ENCODE measurements at places on chromosomes 2 and 18. TPM values are rescaled to one million over a fixed set of nuclear protein-coding genes. Genes with fewer than 3 reads are reported as not detected.

DNA sequence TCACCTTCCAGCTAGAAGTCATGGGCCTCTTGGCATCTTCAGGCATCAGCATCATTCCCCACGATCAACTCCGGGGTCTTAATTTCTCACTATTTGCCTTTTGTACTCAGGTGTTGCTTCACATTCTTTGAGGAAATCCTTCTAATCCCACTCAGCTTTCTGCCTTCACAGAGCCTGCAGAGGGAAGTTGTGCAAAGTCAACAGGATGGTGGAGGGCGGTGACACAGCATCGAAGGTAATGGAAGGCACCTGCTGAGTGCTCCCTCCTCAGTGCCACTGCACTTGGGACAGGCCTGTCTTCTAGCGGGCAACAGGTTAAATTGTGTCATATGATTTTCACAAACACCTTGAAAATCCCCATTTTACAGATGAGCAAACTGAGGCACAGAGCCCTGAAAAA lies 164.0 kb downstream of the EN1 start:
- H3K27ac ChIP-seq = no peak overlapping the region
- no peak overlapping the region for H3K4me3 ChIP-seq
- peaks cover 14% of the 10 kb centered on the region for H3K27me3 ChIP-seq
- no peaks in the 10 kb centered on the region for H3K36me3 ChIP-seq
- no peaks in the 10 kb centered on the region for H3K4me1 ChIP-seq
- no peak for DNase-seq

Gene ADD2
- 9.3 TPM for total RNA-seq

Gene SH3RF3
- total RNA-seq = 15.1 TPM

- no peak overlapping the region for H3K27ac ChIP-seq
- no peak for DNase-seq
- H3K36me3 ChIP-seq = no peaks in the 10 kb centered on the region
- no peaks in the 10 kb centered on the region for H3K4me1 ChIP-seq
- peaks cover 29% of the 10 kb centered on the region for H3K27me3 ChIP-seq
- no peak overlapping the region for H3K4me3 ChIP-seq
Measured at GRCh38 chr2:227016894-227017293, 147.1 kb downstream of the COL4A4 start.

Gene PKDCC
- total RNA-seq = not detected

- no peak for DNase-seq
- H3K4me3 ChIP-seq = no peak overlapping the region
- no peaks in the 10 kb centered on the region for H3K27me3 ChIP-seq
- H3K4me1 ChIP-seq = no peaks in the 10 kb centered on the region
- no peak overlapping the region for H3K27ac ChIP-seq
- H3K36me3 ChIP-seq = no peaks in the 10 kb centered on the region
Measured at GRCh38 chr2:140275427-140275826, 1495.2 kb upstream of the NXPH2 start.

GRCh38 chr18:1048032-1048431 lies 143.4 kb downstream of the ADCYAP1 start:
- DNase-seq = no peak
- no peak overlapping the region for H3K4me3 ChIP-seq
- no peaks in the 10 kb centered on the region for H3K4me1 ChIP-seq

DNA sequence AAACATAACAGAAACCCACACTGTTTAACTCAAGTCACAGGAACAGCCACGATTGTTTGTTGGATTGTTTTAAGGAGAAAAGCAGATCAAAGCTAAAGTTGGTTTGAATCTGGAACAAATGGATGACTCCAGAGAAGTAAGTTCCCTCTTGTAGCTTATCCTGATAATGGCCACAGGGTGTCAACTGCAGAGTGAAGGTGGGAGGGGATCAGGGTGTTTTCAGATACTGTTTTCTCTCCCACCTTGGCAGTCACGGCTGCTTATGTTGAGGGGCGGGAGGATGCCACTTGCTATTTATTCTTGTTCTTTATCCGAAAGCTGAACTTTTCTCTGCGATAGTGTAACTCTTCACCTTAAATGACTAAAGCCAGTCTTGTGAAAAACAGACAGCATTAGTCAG lies 36.5 kb upstream of the INPP4A start:
- no peak overlapping the region for H3K4me3 ChIP-seq
- no peak overlapping the region for H3K27ac ChIP-seq
- no peaks in the 10 kb centered on the region for H3K27me3 ChIP-seq
- H3K4me1 ChIP-seq = peaks cover 6% of the 10 kb centered on the region
- no peaks in the 10 kb centered on the region for H3K36me3 ChIP-seq

Gene SIX3
- not detected for total RNA-seq

GRCh38 chr2:120203251-120204021 lies 19.8 kb downstream of the TMEM185B start:
- DNase-seq = no peak
- no peak overlapping the region for H3K27ac ChIP-seq
- no peaks in the 10 kb centered on the region for H3K36me3 ChIP-seq
- no peaks in the 10 kb centered on the region for H3K4me1 ChIP-seq
- no peaks in the 10 kb centered on the region for H3K27me3 ChIP-seq

DNA sequence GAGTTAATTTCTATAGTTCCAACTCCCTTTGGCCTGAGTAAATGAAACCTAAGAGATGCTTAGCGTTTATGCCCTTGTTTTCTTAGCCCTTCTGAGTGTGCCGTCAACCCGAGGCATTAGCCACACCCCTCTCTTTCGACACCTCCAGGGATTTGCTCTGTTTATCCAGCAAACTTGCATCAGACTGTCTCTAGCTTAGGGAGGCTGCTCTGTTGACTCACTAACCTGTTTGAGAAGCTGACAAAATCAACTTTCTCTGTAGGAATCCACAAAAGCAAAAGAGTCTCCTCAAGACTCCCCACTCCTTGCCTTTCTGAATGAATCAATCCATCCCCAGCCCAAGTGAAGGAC lies 317.6 kb downstream of the TNS1 start:
- DNase-seq = no peak
- no peak overlapping the region for H3K27ac ChIP-seq
- peaks cover 5% of the 10 kb centered on the region for H3K4me1 ChIP-seq

DNA sequence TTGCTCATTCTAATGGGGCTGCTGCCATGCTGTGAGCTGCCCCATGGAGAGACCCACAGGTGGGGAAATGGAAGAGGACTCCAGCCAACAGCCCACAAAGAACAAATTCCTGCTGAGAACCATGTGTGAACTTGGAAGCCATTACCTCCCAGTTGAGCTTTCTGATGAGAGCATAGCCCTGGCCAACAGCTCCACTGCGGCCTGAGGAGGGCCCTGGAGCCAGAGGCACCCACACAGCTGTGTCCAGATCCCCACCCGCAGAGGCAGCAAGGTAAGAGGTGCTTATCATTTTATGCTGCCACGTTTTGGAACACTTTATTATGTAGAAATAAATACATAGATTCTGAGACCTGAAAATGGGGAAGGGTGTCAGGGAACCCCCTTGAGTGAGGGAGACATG lies 44.2 kb upstream of the OTOS start:
- no peak overlapping the region for H3K4me3 ChIP-seq
- H3K27me3 ChIP-seq = peaks cover 14% of the 10 kb centered on the region
- H3K36me3 ChIP-seq = peaks cover 4% of the 10 kb centered on the region
- DNase-seq = no peak

DNA sequence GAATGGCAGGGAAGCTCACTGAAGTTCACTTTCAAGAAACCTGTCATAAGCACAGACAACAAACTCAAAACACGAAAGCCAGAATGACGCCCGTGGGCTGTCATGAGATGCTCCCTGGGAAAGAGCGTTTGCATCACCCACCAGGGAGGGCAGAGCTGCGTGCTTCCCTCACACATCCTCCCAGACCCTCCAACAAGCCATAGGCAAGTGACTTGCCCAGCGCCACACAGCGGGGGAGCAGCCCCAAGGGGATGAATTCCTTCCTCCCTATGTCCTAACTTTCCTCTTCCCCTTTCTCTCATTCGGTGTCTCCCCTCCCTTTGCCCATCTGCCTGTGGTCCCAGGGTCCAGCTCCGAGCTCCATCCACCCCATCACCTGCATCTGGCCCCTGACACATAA lies 10.7 kb downstream of the BIN1 start:
- DNase-seq = no peak
- no peaks in the 10 kb centered on the region for H3K27me3 ChIP-seq
- H3K36me3 ChIP-seq = no peaks in the 10 kb centered on the region
- no peak overlapping the region for H3K27ac ChIP-seq
- H3K4me1 ChIP-seq = peaks cover 17% of the 10 kb centered on the region

GRCh38 chr2:37858400-37858711 lies 66.7 kb upstream of the RMDN2 start:
- H3K36me3 ChIP-seq = peaks cover 5% of the 10 kb centered on the region
- no peak for DNase-seq
- no peak overlapping the region for H3K4me3 ChIP-seq

GRCh38 chr2:55966401-55967118 lies 43.0 kb upstream of the EFEMP1 start:
- H3K4me1 ChIP-seq = no peaks in the 10 kb centered on the region
- no peaks in the 10 kb centered on the region for H3K36me3 ChIP-seq
- DNase-seq = no peak
- H3K4me3 ChIP-seq = no peak overlapping the region
- H3K27me3 ChIP-seq = peaks cover 12% of the 10 kb centered on the region

DNA sequence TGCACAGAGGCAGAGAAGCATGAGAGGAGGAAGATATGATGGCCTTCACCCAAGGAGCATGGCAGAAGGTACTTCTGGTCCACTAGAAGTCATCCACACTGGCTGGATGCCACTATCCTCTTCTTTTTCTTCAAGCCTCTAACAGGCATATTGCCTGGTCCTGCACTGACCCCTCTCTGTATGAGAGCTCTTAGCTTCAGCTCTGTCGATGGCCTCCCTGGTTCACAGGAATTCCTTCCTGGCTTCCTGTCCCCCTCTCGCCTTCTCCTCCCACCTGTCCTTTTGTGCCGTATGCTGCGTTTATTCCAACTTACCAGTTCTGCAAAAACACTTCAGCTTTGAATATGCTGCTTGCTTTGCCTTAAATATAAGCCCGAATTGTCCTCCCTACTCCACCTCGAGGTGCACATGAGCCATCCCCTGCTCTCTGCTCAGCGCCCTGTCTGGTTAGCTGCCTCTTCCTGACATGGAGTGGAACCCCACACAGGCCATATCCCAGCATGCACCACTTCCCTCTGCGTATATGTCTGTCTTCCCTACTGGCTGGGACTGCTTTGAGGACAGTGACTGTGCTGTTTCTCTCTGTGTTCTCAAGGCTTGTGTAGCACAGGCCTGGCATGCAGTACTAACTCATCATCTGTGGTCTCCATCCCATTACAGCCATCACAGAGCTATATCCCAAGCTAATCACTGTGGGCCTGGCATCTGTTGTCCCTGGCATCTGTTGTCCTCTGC lies 474.9 kb downstream of the EIPR1 start:
- no peak for DNase-seq
- H3K27ac ChIP-seq = no peak overlapping the region
- no peak overlapping the region for H3K4me3 ChIP-seq
- peaks cover 3% of the 10 kb centered on the region for H3K27me3 ChIP-seq
- peaks cover 20% of the 10 kb centered on the region for H3K4me1 ChIP-seq
- H3K36me3 ChIP-seq = no peaks in the 10 kb centered on the region

DNA sequence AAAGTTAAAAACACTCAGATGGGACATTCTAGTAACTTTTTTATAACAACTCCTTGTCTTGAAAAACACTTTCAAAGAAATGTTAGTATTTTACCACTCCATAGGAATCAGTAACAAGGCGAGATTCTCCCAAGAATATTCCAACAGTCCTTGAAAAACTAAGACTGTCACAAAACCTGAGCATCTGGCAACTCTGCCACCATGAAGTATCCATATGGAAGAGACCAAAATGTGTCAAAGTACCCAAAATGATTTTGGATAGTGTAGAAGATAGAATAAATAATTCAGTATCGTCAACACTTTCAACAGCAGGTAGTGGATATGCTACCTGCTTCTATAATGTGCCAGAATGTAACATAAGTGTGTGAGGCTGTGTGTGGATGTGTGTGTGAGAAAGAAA lies 361.8 kb downstream of the ZEB2 start:
- no peak overlapping the region for H3K27ac ChIP-seq
- no peak overlapping the region for H3K4me3 ChIP-seq
- H3K4me1 ChIP-seq = no peaks in the 10 kb centered on the region
- no peak for DNase-seq
- peaks cover 5% of the 10 kb centered on the region for H3K36me3 ChIP-seq

GRCh38 chr2:9060819-9061218 lies 57.3 kb upstream of the MBOAT2 start:
- H3K27ac ChIP-seq = no peak overlapping the region
- no peak for DNase-seq
- H3K27me3 ChIP-seq = peaks cover 19% of the 10 kb centered on the region
- no peak overlapping the region for H3K4me3 ChIP-seq

DNA sequence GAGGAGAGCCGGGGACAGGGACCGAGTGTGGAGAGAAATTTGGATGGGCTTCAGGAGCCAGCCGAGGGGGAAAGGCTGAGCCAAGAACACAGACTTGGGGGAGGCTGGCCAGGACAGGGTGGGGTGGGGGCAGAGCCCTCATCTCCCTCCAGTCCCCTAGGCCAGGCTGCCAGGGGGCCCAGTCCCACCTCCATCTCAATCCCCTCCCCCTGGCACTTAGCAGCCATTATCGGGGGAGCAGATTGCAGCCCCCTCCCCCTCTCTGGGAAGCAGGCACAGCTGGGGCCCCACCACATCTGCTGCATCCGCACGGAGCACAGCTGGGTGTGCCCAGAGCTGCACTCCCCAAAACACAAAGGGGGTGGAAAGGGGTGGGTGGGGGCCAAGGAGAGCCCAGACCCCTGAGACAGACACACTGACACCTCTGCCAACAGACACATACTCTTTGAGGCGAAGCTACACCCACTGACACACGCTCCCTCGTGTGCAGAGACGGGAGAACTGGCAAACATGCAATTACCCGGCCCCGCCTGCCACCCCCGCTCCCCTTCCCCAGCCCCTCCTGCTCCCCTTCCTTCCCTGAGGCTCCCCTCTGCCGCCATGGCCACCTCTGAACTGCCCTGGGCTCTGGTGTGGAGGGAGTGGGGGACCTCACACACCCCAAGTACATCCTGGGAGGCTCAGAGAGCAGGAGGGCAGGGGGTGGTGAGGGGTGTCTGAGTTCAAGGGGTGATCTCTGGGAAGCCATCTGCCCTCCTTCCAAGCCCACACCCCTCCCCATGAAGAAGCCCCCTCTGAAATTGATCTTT lies 5.1 kb upstream of the ASIC4 start:
- peak overlapping the region; percentile 17 for H3K4me3 ChIP-seq
- peaks cover 30% of the 10 kb centered on the region for H3K4me1 ChIP-seq
- H3K27ac ChIP-seq = no peak overlapping the region
- H3K36me3 ChIP-seq = peaks cover 43% of the 10 kb centered on the region
- no peak for DNase-seq

DNA sequence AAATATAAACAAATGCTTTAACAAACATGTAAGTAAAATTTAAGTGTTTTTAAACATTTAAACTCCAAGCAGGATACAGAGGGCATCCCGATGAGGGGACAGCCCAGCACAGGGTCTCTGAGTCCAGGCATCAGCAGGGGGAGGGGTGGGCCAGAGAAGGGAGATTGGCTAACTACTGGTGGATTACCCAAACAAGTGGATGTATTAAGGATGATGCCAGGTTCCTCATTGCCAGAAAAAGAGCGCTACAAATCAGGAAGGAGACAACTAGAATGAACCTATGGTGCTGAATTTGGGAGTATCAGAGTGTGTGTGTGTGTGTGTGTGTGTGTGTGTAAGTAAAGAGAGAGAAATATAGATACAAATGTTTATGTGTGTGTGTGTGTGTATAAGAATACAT lies 162.0 kb upstream of the RMP24 start:
- no peak overlapping the region for H3K27ac ChIP-seq
- H3K4me1 ChIP-seq = no peaks in the 10 kb centered on the region
- H3K27me3 ChIP-seq = peaks cover 53% of the 10 kb centered on the region
- no peak for DNase-seq
- no peaks in the 10 kb centered on the region for H3K36me3 ChIP-seq

All from naive thymus-derived CD8-positive, alpha-beta T cell (primary cell).